ENCODE measurements at places on chromosomes 4 and X.
A peak's percentile ranks its signal among the peaks of the same experiment; 100 is the strongest.

GRCh38 chr4:170758988-170759387, 669.2 kb upstream of the AADAT start:
- no peak for DNase-seq

DNA sequence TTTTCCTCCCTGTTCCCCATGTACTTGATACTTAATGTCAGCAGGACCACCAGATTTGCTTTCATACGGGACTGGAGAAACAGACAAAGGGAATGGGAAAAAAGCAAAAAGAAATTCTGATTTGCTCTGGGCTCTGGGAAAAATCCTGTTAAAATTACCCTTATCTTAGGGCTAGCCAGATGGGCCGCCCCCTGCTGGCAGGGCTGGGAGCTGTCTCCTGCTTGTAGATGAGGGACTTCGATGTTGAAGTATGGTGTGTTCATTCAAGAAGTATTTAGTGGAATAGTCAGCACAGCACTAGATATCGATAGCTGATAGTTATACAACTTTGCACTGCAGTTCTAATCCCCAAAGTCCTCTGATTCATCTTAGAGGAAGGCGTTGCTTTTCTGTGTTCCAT, 45.8 kb downstream of the BCORL1 start:
- peak; percentile 51 for DNase-seq

DNA sequence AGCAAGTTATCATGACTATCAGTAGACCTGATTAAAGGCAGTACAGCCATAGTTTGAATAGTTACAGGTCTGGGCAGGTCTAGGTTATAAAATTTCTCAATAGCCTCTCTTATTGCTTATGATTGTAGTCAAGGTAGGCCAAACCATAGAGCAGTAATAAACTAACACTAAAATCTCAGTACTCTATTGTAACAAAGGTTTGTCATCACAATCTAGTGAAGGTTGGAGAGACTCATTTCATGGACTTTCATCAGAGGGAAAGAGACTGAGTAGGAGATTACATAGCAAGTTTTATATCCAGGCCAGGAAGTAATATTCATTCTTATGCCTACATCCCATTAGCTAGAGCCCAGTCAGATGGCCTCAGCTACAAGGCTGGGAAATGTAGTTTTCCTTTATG, 141.0 kb downstream of the ASB9 start:
- no peak for DNase-seq

DNA sequence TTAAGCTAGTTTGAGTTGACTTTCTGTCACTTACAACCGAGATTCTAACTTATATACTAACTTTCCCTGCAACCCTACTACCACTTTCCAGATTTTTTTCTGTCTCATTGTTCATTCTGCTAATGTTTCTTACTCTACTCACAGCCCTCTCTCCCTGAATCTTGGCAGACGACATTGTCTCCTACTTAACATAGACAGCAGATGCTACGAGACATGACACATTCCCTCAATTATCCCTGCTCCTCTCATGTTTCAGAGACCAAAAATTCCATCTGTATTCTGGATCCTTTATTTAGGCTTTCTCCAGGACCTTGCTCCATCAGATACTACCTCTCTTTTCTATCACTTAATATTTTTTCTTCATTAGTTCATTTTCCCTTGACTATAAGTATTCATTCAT, 379.1 kb upstream of the TEX13C start:
- no peak for DNase-seq

DNA sequence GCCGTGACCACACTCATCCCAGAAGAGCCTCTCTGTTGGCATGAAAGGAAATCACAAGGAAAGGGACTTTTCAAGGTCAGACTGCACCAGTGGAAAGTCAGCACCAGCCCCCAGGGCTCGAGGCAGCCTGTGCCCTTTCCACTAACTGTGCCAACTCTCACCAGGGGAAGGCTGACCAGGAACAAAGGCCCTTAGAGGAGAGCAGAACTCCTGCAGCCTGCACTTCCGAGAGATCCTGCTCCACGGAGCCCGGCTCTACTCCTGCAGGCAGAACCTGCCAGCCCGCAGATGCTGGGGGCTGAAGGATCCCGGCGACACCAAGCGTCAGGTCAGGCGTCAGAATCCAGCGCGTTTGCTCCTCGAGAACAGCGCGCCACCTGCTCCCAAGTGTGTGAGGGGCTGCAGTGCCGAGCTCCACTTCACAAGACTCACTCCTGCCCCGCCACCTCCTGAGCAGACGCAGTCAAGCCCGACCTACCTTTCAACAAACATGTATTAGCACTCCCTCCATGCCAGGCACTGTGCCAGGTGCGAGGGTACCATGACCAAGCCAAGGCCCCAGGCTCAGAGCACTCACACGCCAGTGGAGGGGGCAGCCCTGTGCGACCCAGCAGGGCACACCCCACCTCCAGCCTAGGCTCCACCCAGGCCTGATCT, 13.6 kb upstream of the HELT start:
- DNase-seq, result no peak

DNA sequence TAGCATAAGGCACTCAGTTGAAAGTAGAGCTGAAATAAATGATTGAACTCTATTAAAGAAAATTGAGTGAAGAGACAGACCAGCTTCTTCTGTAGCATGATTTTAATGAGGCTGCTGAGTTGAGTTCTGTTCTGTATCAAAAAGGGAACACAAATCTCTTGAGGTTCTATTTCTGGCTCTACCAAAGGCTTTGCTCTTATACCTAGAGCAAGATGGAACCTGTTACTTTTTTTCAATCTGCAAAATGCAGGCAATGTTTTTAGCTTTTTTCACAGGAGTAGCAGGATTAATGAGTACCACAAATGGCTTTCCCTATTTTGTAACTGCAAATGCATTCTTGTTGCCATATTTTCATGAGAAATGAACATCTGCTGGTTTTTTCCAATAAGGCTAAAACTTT, 4.2 kb upstream of the ERVMER34-1 start:
- DNase-seq, result no peak

- peak; percentile 15 for DNase-seq
These were observed 87.0 kb downstream of the ZNF827 start for GRCh38 chr4:145851511-145852201.

- no peak for DNase-seq
These were observed 77.9 kb upstream of the DKK2 start for GRCh38 chr4:107114059-107114458.

- no peak for DNase-seq
These were observed 322.7 kb downstream of the PDHA2 start for GRCh38 chr4:96162636-96163035.

DNA sequence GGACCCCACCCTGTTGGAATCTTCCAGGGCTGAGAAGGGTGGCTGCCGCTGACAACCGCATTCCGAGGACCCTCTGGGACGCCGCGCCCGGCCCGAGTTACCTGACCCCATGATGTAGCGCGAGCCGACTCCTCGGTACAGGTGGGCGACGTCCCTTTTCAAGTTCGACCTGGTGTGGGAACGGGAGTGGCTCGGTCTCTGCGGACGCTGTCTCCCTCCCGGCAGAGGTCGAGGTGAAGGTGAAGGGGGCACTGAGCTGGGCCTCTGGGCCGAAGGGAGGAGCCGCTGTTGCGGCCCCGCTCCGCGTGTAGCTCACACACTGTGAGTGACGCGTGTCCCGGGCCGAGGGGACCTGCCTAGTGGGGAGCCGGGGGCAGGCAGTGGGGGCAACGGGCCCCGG, 4.5 kb downstream of the GTPBP6 start:
- no peak for DNase-seq

- DNase-seq, result no peak
These were observed 369.6 kb upstream of the SLC7A11 start for GRCh38 chr4:138611721-138612120.

DNA sequence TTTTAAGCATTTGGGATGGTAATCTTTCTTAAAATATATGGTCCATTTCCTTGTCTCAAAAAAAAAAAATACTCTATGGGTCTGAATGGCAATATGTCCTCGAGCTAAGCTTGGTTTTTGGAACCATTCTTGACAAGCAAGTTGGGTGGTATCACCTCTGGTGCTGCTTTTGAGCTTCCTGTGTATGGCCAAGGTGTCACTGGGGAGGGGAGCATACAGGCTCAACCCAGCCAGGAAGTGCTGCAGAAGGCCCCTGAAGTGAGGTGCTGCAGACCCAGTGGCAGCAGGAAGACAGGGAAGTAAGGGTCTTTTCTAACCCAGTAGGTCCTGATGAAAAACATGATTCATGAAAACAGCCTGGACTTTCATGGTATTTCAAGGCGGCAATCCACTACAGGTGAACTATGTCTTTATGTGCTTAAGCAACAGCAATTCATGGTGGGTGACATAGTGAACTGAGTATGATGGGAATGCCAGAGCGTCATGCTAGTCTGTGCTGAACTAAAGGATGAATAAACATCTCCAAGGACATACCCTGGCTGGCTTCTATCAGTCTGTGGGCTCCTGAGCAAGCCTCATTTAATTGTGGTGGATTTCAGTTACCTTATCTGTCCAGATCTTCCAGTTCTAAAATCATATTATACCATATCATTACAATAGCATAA, 15.1 kb downstream of the TRAPPC2 start:
- no peak for DNase-seq

DNA sequence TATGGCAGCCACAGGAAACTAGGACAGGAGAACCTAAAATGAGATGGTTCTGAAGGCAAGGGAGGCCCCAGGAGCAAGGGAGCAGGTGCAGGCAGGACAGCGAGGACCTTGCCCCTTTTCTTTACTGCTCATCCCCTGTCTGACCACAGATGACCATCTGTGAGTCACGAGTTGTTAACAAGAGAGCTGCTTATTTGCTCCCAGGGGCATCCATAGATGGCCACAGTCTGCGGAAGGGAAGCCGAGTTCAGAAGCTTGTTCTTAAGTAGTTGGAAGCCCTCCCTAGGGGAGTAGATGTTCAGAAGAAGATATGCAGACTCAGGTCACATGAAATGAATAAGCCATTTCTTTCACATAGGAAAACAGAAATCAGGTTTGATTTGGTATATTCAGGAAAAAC, 69.4 kb downstream of the EVC2 start:
- DNase-seq, result peak; percentile 55

- no peak for DNase-seq
These were observed 392.5 kb downstream of the ZNF674 start for GRCh38 chrX:46152756-46153155.

GRCh38 chr4:94446386-94446785, 5.4 kb upstream of the PDLIM5 start:
- peak; percentile 83 for DNase-seq

DNA sequence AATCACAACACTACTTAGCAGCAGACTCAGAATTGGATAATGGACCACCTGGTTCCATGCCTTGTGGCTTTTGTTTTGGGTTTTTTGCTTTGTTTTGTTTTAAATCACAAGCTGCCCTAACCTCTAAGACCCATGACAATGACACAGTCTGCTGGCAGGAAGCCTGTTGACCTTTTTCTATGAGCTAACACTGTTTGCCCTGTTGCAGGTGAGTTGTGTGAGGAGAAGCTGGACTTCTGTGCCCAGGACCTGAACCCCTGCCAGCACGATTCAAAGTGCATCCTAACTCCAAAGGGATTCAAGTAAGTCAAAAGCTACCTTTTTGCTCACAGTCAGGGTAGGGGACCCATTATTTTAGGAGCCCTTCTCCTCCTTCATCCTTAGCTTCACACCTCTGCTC, 110.8 kb upstream of the PACRGL start:
- no peak for DNase-seq

DNA sequence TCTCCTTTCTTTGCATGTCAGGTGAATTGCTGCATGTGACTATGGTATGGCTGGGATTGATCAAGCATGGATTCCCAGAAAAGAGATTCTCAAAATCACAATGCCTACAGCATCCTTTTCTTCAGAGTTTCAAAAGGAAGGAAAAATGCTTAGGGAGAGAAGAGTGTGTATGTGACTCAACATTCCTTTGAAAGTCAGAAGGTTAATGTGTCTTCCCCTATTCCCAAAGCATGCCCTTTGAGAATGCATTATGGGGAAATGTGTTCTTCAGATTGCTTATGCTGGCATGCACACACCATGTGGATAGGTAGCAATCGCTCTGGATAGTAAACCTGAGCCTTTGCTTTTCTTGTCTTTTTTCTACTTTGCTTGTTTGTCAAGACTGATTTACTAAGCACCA, 78.5 kb downstream of the ELOVL6 start:
- peak; percentile 82 for DNase-seq

GRCh38 chr4:32830160-32830559, 2110.0 kb downstream of the PCDH7 start:
- no peak for DNase-seq

DNA sequence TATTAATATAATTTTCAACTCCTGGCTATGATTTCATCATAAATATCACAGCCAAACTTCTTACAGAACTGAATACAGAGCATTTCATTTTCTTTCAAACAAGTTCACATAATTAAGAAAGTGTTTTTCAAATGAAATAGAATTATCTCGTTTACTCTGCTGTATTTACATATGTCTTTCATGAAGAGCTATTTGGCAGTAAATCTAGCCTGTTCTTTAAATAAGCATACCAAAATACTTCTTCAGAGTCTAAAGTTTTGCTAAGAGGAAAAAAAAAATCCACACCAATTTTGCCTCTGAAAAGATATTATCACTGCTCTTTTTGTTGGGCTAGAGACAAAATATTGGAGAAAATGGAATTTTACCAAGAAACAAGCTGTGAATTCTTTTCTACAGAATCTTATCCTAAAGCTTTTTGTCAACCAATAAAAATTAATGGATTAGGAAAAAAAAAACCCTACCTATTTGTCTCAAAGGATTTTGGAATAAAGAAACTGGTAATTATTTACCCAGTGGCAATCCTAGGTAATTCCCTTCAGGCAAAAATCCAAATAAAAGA, 287.9 kb upstream of the NR3C2 start:
- DNase-seq, result no peak

GRCh38 chrX:32877592-32877991, 333.8 kb downstream of the DMD start:
- no peak for DNase-seq

DNA sequence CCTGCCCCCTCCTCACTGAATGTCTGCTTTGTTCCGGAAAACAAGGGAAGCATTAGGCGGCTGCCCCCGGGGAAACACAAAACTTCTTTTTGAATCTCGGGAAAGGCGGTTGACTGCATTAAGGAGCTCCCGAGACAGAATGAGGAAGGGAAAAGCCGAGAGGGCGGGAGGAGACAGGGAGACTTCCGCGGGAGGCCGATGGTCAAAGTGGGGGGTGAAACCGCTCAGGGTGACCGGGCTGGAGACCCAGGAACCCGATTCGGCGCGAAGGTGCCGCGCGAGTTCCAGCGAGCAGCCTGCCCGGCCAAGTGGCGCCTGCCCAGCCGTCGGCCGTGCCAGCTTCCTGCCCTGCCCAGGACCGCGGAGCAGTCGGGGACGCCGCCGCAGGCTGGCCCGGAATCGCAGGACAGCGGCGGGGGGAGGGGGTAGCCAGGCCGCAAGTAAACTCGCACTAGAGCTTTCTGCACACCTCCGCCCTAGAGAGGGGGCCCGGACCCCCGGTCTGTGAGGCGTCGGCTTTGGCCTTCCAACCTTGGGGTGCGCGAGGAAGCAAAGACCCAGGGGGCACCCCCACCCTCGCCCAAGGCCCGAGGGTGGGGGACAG, 55.1 kb upstream of the BCOR start:
- DNase-seq, result no peak

- DNase-seq, result peak; percentile 42
These were observed 109.4 kb downstream of the DLG3 start for GRCh38 chrX:70554081-70554480.

GRCh38 chrX:39577985-39578869, 519.5 kb downstream of the BCOR start:
- DNase-seq, result peak; percentile 15

- peak; percentile 35 for DNase-seq
These were observed 245.8 kb downstream of the ADAMTS3 start for GRCh38 chr4:72323227-72323626.

All from AG10803 (cell line).